Stimulated activated CD4-positive, alpha-beta T cell treated with anti-CD3 and anti-CD28 coated beads, Interleukin-2, amount 100 ng/mL, for 48 hours (primary cell): ENCODE measurements at places on chromosomes 16 and 17.

- DNase-seq = no peak
Measured at GRCh38 chr17:70405492-70406220, 236.3 kb downstream of the KCNJ2 start.

DNA sequence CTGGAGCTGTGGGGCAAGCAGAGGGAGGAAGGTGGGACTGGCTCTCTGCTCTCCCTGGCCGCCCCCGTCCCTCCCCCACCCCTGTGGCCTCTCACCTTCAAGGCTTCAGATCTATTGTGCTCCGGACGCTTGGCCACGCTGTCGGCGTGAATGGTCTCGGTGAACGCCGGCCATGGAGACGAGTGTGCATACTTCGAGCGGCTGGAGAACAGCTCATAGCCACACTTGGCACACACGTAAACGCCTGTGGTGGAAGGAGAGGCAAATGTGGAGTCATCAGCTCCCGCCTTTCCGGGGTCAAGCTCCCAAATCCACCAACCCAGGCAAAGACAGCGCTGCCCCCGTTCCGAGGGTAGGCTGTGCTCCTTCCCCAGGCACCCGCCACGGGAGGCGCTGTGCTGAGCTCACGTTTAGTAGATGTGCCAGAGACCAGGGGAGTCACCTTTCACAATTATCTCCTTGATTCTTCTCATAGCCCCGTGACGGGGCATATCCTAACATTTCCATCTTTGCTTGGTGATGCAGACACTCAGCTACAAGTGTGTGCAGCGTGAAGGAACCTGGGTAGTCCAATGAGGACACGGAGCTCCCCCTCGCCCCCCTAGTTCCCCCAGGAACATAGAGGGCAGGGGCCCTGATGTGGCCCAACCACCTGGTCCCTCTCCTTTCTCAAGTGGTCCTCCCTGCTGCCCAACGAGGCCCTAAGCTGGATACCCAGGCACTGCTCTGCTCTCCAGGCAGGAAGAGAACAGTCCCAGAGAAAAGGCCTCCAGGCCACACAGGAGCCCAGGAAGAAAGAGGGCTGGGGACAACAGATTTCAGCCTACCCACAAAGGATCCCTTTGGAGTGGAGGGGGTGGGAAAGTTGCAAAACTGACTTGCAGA, 1.6 kb downstream of the MSRB1 start:
- DNase-seq = no peak

DNA sequence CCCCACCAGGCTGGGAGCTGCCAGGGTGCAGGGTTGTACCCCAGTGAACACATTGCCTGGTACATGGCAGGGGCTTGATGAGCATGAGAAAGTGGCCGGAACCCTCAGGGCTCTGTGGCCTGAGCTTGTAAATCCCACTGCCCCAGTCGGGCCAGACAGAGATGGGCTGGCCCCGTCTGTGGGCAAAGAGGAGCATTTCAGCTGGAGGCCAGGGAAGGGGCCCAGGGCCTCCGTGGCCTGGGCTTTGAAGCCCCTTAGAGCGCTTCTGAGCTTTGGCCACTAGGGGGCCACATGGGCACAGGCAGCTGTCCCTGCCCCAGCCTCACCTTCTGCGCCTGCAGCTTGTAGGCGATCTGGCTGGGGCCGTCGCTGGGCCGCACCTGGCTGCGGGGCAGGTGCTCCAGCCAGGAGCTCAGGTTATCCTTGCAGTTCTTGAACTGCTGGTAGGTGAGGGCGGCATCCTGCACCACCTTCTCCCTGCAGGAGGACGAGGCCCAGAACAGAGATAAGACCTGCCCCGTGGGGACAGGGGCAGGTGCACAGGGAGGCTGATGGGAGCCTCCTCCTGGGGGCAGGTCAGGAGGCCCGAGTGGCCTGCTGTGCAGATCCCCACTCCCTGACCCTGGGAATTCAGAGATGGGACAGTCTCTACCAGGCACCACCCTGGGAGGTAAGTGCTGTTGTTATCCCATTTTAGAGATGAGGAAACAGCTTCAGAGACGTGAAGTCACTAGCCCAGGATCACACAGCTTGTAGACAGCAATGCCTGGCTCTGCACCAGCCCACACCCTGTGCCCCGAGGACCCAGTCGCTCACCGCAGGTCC, 12.8 kb downstream of the EVPL start:
- peak; percentile 79 for DNase-seq

- no peak for DNase-seq
Measured at GRCh38 chr16:73171380-73171779, 123.5 kb upstream of the ZFHX3 start.

DNA sequence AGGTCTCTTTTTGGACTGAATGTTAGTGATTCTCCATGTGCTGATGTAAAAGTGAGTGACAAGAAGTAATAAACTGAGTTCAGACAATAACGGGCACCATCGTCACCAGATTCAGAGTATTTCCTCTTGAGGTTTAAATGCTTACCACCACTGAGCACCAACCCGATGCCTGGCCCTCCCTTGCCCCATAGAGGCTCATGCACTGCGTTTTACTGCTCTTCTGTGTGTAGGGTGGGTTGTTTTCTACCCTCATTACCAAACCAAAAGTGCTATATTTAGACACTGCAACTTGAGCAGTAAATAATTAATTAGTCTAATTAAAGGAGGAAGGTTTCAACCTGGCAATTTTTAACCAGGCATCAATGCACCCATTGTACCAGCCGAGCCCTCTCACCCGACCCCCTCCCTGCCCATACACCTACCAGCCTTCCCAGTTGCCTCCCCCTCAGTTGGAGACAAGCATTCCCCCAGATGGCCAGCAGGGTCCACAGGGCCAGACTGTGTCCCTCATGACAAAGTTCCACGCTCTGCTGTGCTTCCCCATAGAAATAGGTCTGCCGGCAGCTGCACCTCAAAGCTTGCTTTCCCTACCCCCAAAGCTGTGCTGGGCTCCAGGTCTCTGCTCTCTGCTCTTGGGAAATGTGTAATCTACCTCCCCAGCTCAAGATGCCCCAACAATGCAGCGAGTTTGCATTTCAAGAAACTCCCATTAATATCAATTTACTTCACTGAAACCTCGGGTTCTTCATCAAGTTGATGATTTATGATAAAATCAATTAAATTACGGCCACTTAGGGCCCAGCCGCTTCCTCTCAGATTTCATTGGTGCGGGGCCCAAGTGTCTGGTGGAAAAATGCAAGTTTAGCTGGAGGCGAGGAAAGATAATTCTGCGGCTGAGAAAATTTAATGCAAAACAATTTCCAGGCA, 16.0 kb downstream of the HOXB4 start:
- DNase-seq = no peak

DNA sequence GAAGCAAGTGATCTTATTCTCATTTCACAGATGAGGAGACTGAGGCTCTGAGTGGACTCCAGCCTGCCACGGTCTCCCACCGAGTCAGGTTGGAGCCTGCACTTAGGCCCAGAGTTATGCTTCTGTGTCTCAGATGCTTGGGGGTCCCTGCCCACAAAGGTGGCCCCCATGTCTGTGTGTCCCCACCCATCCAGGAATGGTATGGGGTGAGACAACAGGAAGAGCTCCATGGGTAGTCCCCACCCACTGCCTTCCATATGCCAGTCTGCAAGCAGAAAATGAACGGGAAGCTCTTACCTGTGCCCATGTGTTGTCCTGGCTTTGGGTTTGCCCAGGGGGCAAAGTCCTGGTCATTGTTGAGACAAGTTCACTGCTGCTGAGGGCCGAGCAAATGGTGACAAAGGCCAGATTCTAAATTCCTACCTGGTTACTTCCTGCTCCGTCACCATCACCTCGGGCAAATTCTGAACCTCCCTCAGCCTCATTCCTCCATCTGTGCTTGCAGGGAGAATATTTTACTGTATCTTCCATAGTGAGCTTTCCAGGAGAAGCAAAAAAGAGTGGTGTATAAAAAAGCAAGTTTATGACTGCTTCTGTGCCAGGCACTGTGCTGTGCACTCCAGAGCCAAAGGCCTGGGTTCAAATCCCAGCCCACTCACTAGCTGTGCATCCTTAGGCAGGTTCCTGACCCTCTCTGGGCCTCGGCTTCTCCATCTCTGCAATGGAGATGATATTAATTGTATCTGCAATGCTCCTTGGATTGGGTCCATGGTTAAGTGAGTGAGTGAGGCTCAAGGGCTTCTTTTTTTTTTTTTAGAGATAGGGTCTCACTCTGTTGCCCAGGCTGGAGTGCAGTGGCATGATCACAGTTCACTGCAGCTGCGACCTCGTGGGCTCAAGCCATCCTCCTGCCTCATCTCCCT, 9.3 kb downstream of the IL4R start:
- no peak for DNase-seq

DNA sequence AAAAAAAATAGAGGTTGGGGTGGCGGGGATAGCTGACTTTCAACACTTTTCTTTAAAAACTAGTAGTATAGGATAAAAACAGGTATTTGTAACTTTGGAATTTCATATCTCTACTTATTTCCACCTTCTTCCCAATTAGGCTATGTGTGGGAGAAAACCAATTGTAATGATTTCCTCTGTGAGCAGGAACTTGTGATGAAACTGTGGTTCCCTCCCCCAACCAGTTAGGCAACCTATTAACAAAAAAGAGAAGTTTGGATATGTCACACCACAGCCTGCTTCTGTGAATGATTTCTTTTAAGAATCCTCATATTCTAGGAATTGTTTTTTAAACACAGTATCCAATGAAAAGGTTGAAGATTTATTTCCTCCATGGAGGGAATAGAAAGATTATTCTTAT, 1.9 kb downstream of the IGSF6 start:
- DNase-seq = no peak

DNA sequence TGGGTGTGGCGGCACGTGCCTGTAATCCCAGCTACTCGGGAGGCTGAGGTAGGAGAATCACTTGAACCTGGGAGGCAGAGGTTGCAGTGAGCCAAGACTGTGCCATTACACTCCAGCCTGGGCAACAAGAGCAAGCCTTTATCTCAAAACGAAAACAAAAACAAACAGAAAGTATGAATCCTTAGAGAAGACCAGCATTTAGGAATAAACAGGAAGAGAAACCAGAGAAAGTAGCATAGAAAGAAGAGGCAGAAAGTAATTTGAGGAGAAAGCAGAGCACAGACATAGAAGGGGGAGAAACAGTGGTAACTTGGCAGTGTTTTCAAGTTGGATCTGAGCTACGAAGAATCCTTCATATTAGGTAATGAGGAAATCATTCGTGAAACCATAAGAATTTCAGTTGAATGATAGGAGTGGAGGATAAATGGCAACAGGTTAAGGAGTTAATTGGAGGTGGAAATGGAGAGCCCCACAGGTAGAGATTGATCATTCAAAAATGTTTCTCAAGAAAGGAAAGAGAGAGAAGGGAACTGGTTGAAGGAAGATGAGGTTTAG, 9.7 kb upstream of the CCL2 start:
- DNase-seq = no peak

- DNase-seq = no peak
Measured at GRCh38 chr17:50799582-50799981, 32.3 kb upstream of the ANKRD40CL start.

DNA sequence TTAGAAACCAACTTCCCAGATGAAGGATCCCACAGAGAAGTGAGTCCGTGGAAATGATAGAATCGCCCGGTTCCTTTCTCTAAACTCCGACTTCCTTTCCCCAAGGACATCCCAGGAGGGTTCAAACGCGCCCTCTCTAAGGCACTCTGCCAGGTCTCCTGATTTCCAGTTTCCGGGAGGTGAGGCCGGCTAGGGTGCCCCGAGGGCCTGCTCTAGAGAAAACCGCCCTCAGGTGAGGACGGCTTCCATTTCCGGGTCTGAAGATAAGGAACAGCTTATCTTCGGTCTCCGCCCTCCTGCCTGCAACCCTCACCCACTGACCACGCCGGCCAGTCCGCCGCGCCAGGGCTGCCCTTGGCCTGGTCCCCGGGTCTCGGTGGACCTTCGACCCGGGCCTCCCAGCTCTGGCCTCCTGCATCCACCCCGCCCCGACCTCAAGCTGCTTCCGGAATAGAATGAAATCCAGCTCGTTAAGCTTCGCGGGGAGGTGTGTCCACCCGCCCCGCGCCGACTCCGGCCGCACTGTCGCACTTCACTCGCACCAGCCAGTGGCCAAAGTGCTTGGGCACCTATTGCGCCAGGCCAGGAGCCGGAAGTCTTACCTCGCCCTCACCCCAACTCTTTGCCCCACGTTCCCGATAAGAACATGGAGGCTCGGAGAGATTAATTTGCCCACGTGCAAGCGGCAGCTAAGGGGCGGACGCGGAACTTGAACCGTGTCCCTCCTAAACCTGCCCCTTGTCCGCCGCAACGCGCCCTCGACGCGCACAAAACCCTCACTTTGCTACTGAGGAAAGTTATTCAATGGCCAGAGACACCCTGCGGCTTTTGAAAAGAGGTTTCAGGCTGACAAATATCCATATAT, 836 bp upstream of the MMP15 start:
- DNase-seq = no peak

- DNase-seq = no peak
Measured at GRCh38 chr16:84314814-84315213, 20.1 kb downstream of the WFDC1 start.

DNA sequence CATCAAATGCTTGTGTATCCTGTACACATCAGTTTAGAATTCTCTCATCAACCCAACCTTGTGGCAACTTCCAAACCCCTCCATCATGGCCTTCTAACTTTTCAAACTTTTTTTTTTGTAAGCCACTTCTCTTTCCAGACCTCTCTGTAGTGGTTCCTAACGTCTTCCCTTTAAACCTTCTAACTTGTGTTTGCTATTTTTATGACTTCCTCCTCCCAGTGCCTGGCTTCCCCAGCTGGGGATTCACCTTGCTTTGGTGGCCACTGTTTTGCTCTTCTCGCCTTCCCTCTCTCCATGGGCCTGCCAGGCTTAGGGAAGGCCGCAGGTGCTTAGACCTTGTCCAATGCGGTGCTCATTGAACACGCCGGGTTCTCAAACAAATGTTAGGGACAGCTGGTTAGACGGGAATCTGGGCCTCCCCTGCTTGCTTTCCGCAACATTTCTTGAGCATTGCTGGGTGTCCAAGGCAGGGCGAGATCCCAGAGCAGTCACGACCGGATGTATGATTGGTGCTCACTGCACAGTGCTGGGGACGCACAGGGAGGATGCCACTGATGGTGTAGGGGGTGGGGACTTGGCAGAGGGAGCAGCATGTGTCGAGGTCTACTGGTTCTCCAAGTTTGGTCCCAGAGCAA, 1.1 kb upstream of the XYLT2 start:
- DNase-seq = no peak

- DNase-seq = no peak
Measured at GRCh38 chr17:63480192-63480784, 3.4 kb downstream of the ACE start.

- no peak for DNase-seq
Measured at GRCh38 chr17:83007504-83008185, 71.8 kb upstream of the METRNL start.

DNA sequence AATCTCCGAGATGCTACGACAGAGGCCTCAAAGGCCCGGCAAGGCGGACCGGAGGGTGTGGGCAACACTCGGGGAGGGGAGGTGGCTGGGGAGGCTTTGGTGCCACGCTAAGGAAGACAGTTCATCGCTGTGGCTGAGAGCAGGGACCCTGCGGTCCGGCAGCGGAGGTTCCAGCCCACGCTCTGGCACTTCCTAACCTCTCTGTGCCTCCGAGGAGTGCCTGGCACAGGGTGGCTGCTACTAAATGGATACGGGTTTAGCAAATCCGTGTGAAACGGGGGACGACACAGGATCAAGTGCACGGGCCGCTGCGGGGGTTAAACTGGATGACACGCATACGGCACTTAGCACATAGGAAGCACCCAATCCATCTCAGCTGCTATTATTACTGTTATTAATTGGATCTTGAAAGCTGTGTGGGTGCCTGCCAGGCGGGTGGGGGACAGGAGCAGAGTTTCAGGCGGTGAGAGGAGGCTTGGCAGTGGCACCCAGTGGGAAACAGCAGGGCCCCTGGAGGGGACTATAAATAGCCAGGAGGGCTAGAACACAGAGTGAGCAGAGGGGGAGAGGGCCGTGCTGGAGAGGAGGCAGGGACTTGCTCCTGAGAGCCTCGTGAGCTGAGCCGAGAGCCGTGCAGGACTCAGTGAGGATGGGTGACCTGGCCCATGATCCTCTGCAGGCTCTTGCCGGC, 45.0 kb downstream of the ABR start:
- DNase-seq = no peak

- no peak for DNase-seq
Measured at GRCh38 chr17:5260542-5260941, 21.5 kb upstream of the RABEP1 start.
